ENCODE measurements at places on chromosomes 3 and 15. TPM values are rescaled to one million over a fixed set of nuclear protein-coding genes. Genes with fewer than 3 reads are reported as not detected.

- peak within 1 kb of the TSS; percentile 84 for H3K4me3 ChIP-seq
- peak; percentile 93 for DNase-seq
- no peak within 1 kb of the TSS for H3K27ac ChIP-seq
- no peaks in the 10 kb centered on the region for H3K27me3 ChIP-seq
Measured at GRCh38 chr3:69084326-69085167, at the start of gene ARL6IP5. ARL6IP5 (plus strand) TSS chr3:69084937; CDS start chr3:69085048, 111 bp downstream.

DNA sequence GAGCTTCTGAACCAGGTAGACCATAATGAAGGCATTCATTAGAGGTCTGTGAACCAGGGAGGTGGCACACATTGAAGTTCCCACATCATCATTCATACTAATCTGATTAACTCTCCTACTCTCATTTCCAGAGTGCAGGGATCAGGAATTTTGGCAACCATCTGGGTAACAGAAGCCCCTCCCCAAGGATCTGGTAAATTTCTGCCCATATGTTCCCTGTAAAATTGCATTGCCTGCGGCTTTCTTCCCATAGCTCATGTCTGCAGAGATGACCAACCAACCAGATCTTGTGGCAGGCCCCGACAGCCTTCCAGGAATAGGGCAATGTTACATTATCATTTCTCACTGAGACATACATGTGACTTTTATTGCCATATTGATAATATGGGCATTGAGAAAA lies 111.4 kb upstream of the CHL1 start:
- H3K27ac ChIP-seq, result no peak overlapping the region
- no peaks in the 10 kb centered on the region for H3K36me3 ChIP-seq
- H3K27me3 ChIP-seq, result no peaks in the 10 kb centered on the region
- no peak overlapping the region for H3K4me3 ChIP-seq
- DNase-seq, result no peak

DNA sequence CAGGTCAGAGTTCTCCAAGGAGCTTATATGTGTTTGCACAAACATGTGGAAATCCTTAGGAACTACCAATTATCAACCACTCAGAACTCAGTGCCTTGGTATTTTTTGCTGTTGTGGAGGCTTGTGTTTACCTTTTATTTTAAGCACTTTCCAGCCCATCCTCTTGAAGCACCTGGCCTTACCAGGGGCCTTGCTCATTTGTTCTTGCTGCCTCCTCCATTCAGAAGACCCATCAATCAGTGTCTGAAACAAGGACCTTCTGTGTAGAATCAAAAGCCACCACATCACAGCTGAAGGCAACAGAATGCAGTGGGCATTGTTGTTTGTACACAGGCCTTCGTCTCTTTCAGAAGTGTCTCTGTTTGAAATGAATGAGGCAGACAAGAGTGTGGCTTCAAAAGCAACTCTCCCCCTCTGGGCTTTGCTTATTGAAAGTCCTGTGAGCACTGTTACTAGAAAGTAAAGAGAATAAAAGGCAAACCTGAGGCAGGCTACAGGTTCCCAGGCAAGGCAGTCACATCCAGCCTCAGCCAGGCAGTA lies 24.5 kb upstream of the LIPC start:
- DNase-seq, result peak; percentile 44
- H3K4me3 ChIP-seq, result no peak overlapping the region
- H3K27ac ChIP-seq, result peak overlapping the region; percentile 31
- no peaks in the 10 kb centered on the region for H3K36me3 ChIP-seq
- no peaks in the 10 kb centered on the region for H3K27me3 ChIP-seq

- H3K4me1 ChIP-seq, result peaks cover 5% of the 10 kb centered on the region
- no peaks in the 10 kb centered on the region for H3K36me3 ChIP-seq
- H3K27me3 ChIP-seq, result no peaks in the 10 kb centered on the region
- no peak overlapping the region for H3K27ac ChIP-seq
- no peak overlapping the region for H3K4me3 ChIP-seq
Measured at GRCh38 chr15:66898656-66899386, 166.6 kb upstream of the SMAD3 start.

DNA sequence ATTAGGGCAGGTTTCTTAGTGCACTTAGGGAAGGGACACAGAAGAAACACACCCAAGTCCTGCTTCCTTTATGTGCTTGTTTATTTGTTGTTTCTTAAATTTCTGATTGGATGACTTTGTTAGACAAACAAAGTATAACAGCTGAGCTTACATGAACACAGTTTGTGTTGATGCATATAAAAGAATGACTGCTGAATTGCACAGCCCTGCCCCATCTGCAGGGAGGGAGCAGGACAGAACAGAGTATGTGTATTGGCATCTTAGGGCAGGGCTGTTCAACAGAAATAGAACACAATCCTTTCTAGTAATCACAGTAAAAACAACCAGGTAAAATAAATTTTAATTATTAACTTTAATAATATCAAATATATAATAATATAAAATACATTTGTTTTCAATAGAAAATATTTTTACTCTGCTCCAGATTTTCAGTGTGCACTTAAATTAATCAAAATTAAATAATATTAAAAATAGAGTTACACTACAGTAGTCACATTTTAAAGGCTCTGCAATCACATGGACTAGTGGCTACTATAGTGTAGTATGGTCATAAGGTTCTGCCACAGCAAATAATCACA lies 198.4 kb downstream of the ZNF621 start:
- peaks cover 7% of the 10 kb centered on the region for H3K4me1 ChIP-seq
- no peak overlapping the region for H3K4me3 ChIP-seq
- H3K27ac ChIP-seq, result no peak overlapping the region
- DNase-seq, result no peak
- no peaks in the 10 kb centered on the region for H3K27me3 ChIP-seq

GRCh38 chr15:37099319-37100108 lies 835 bp downstream of the MEIS2 start:
- DNase-seq, result peak; percentile 40
- peak overlapping the region; percentile 67 for H3K4me3 ChIP-seq
- peaks cover 36% of the 10 kb centered on the region for H3K4me1 ChIP-seq
- H3K27ac ChIP-seq, result no peak overlapping the region

GRCh38 chr3:127610105-127610504 lies 11.9 kb downstream of the MCM2 start:
- H3K27ac ChIP-seq, result no peak overlapping the region
- H3K4me3 ChIP-seq, result no peak overlapping the region
- no peaks in the 10 kb centered on the region for H3K27me3 ChIP-seq
- H3K36me3 ChIP-seq, result no peaks in the 10 kb centered on the region
- DNase-seq, result no peak

DNA sequence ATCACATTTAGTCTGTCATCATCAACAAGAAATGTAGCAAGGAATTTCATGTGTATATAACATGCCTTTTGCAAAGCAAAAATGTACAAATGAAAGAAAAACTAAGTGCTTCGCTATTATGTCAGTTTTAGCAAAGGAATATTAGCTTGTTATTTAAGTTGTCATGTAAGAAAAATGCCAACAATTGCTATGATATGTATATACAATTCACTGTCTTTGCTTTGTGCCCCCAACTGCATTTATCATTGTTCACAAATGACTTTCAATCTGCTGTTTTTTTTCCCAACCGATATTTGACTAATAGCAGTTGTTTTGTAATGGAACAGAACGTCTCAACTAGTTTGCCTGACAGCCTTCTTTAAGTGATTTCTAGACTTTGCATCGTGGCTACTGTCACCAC lies 207.1 kb downstream of the ROBO1 start:
- no peak overlapping the region for H3K4me3 ChIP-seq
- no peak overlapping the region for H3K27ac ChIP-seq
- no peak for DNase-seq
- no peaks in the 10 kb centered on the region for H3K4me1 ChIP-seq

GRCh38 chr15:96345560-96346399 lies 15.3 kb downstream of the NR2F2 start:
- peak overlapping the region; percentile 92 for H3K4me3 ChIP-seq
- peaks cover 24% of the 10 kb centered on the region for H3K27me3 ChIP-seq
- DNase-seq, result peak; percentile 92
- no peak overlapping the region for H3K27ac ChIP-seq

GRCh38 chr15:29048011-29048410 lies 162.2 kb downstream of the APBA2 start:
- H3K4me1 ChIP-seq, result no peaks in the 10 kb centered on the region
- no peak for DNase-seq
- no peak overlapping the region for H3K27ac ChIP-seq

DNA sequence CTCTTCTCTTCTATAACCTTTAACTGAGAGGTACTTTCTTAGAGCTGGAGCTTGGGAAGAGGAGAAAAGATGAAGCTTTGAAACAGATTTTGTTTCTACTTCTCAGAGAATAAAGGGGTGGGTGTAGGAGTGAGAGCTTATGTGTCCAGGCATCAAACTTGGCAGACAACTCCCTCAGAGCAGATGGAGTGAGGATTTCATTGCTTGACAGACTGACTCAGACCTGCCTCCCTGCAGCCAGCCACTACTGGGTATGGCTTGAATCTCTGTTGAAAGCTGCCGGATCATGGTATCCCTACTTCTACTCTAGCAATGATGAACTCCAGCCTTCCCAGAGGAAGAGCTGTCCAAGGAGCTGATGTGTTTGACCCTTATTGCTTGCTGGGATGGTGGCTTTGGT lies 36.7 kb downstream of the SYN2 start:
- no peak overlapping the region for H3K27ac ChIP-seq
- H3K27me3 ChIP-seq, result no peaks in the 10 kb centered on the region
- H3K36me3 ChIP-seq, result no peaks in the 10 kb centered on the region
- H3K4me1 ChIP-seq, result no peaks in the 10 kb centered on the region
- DNase-seq, result no peak
- no peak overlapping the region for H3K4me3 ChIP-seq

GABRB3 gene
- total RNA-seq, result 8.8 TPM

IQCF5 gene
- not detected for total RNA-seq

HHATL gene
- not detected for total RNA-seq

TAGLN3 gene
- total RNA-seq, result 46.6 TPM
